Naive thymus-derived CD4-positive, alpha-beta T cell (primary cell): ENCODE measurements at places on chromosomes 16 and 17. TPM values are rescaled to one million over a fixed set of nuclear protein-coding genes. Genes with fewer than 3 reads are reported as not detected.

DNA sequence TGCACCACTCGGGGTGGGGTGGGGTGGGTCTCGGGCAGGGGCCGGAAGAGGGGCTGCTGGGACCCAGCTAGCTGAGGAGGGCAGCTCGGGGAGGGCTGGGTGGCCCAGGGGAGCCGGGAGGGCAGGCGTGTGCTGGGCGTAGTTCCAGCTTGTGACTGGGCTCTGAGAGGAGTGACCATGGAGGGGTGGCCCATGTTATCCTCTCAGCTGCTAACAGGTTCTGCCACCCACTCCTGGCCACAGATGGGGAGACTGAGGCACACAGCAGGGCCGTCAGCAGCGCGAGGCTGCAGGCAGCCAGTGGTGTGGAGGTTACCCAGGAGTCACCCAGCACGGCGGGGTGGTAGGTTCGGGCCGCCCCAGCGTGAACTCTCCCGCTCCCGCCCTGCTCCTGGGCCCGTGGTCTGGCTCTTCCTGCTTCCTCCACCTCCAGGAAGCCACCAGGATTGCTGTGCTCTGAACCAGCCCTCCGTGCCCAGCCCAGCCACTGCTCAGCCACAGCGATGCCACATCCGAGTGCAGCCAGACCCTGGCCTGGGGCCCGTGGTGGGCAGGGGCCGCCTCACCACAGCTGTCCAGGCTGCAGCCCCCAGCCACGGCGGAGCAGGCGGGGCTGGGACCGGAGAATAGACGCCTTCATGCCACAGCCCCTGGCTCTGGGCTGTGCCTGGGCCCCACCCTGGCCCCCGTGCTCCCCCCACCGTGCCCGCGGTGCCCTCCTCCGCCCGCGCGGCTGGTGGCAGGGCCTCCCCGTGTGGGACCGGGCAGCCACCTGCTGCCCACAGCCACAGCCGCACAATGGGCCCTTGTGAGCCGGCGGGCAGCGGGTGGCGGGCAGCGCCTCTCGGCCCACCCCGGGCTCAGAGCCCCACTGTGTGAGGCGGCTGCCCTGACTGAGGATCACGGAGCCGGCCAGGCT, 26.3 kb upstream of the SSTR5 start:
- no peak for DNase-seq

DNA sequence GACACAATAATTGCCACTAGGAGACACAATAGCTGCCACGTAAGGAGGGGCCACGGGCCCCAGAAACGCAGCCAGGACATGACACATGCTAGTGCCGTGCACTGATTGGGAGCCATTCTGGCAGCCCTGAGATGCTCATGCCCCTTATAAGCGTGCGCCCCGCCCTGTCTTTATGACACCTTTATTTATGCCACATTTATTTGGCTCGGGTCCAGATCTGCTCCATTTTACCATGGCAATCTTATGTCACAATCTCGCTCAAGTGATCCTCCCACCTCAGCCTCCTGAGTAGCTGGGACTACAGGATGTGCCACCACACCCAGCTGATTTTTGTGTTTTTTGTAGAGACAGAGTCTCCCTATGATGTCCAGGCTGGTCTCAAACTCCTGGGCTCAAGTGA, 43.8 kb upstream of the NF1 start:
- no peak for DNase-seq

DNA sequence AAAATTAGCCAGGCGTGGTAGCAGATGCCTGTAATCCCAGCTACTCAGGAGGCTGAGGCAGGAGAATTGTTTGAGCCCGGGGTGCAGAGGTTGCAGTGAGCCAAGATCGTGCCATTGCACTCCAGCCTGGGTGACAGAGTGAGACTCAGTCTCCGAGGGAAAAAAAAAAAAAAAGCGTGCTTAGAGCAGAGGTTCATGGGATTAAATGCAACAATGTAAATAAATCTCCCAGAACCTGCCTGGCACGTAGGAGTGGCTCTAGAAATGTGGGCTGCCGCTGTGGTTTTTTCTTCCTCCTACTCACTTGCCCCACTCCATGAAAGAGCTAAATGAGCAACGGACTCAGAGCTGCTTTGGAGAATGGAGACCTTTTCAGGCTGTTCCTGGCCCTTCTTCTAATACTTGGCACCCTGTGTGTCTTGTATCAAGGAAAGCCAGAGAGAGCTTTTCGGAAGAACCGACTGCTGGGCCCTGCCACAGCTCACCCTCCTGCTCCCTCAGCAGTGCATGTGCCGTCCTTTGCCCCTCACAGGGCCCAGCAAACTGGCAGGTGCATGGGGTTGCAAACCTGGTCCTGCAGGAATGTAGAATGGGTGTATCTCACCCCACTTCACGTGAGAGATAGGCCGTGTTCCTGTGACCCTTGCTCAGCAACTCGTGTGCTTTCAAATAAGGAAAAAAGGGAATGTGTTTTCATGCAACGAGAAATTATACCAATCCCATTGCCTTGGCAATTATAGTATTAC, 52.0 kb downstream of the LDHD start:
- DNase-seq = no peak

GRCh38 chr17:42347198-42347597, 41.0 kb downstream of the STAT3 start:
- DNase-seq = no peak

DNA sequence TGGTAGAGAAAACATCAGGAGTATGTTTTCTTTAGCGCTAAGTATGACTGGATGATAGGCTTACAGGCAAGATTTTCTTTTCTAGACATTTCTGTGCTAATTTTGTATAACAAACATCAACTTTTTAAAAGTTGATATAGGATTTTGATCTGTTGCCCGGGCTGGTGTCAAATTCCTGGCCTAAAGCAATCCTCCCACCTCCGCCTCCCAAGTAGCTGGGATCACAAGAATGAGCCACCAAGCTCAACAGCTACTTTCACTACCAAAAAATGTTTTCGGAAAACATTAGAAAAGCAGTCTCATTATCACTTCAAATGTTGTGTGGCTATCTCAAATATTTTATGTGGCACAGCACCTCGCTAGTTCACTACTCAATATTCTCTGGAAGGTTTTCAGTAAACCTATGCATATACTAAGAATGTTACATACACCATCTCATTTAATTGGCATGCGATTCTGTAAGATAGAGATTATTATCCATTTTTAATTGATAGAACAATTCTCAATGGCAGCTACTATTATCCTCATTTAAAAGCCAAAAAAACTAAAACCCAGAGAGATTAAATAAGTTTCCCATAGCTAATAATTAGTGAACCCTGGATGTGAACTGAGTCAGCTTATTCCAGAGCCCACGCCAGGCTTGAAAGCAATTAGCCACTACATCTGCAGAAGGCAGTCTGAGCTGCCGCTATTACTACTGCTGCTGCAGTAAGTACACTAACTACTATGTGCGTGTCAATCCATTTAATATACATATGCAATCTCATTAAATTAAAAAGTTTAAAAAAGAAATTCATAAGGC, 41.7 kb downstream of the CREBBP start:
- no peak for DNase-seq

DNA sequence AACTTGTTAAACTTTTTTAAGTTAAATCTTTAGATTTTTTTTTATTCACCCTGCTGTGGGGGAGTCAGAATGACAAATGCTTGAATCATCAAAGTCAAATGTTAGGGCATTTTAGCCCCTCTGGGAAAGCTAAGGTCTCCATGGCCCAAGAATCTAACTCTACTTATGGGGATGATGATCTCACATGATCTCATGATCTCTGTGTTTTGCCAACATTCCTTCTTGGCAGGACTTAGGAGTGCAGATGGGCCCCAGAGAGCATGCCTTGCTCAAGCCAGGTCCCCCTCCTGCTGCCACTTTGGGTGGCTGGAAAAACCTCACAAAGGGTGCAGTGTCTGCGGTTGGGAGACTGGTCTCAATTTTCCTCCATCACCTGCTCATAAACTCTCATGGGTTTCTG, 108.6 kb downstream of the PRKCB start:
- no peak for DNase-seq

GRCh38 chr17:38443356-38444031, 15.2 kb downstream of the ARHGAP23 start:
- no peak for DNase-seq

GRCh38 chr17:55694286-55694910, 28.3 kb downstream of the TMEM100 start:
- no peak for DNase-seq

DNA sequence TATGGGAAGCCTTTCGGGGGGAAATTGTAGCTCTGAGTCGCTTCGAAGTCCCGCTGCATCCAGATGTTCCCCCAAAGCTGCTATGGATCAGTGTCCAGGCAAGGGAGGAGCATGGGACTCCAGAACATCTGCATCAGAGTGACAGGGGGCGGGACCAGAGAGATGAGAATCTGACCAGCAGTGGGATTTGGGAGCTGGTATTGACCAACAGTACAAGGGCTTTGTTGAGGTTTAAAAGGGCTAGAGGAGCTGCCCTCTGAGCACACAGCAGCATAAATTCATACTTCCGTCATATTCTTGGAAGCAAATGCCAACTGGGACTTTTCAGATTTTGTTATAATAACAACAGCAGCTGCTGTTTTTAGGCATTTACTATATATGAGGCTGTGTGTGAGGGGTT, 10.6 kb downstream of the RBFOX1 start:
- no peak for DNase-seq

- DNase-seq = no peak
These were observed 74.5 kb upstream of the HSBP1 start for GRCh38 chr16:83733301-83733700.

DNA sequence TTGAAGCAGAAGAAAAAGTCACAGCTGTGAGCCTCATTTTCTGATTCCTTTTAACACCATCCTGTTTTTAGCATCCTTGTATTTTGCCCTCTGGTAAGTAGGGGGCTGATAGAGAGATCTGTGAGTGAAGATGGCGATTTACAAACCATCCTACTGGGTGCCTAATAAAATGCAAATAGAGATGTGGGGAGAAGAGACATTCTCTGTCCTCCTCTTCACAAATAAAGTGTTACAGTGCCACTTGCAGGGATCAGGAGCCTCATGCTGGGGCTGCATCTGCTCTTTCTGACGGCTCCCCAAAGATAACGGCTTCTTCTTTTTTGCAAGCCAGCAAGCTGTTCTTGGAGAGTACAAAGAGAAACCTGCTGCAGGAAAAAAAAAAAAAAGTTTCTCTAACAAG, 418.6 kb downstream of the TOX3 start:
- no peak for DNase-seq

- no peak for DNase-seq
These were observed 168.2 kb upstream of the TNRC6C start for GRCh38 chr17:77790143-77790829.

- no peak for DNase-seq
These were observed 19.8 kb upstream of the TIMP2 start for GRCh38 chr17:78944956-78945355.

DNA sequence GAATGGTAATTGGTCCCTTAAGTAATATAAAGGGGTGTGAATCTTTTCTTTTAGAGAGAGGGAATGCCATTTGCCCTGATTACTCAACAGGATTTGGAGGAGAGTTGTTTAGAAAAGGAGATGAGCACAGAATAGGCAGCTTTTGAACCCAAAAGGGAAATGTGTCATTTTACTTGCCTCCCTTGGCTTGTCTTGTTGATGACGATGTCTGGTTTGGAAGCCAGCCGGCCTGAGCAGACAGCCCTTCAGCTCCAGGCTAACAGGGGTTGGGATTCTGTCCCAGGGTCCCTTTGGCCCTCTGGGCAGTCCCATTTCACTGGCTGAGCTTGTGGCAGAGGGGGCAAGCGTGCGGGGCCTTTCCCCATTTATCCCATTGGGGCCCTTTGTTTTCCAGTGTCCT, 22.3 kb upstream of the PRKAR1A start:
- no peak for DNase-seq

GRCh38 chr16:65757064-65757463, 609.4 kb upstream of the CDH5 start:
- DNase-seq = no peak

DNA sequence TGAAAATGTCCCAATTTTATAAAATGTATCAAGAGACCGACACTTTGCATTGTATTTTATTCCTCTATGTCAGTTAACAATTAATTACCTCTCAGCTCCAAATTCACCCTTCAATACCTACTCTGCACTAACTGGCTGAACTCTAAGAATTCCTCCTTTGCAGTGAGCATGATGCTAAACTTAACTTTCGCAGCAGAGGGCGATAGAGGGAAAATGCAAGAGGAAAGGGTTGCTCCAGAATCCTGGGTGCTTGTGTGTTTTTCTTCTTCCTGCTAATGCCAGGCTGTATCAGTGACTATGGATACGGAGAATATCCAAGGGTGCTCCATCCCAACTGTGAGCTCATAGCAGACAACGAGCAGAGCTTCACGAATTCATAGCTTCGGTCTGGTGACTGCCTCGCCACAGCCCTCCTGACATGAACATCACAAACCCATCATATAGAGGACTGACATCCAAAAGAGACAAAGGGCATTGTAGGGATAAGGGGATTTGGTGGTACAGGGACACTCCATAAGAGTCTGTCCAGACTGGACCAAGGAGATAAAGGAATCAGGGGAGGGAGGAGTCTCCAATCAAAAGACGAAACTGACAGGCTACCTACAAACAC, 172.9 kb downstream of the STX8 start:
- no peak for DNase-seq

DNA sequence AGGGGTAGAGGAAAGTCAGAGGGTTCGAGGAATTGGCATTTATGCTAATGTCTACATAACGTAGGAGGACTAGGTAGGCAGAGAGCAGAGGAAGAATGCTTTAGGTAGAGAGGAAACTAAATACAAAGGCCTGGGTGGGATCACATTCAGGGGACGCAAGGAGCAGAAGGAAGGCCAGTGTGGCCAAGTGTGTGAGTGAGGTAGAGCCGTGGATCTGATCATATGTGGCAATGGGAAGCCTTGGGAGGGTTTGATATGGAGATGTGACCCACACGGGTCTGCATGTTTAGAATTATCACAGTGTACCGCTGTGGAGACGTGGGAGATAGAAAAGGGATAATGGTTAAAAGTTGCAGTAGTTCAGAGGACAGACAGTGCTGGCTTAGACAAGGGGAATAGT, 43.1 kb downstream of the HLF start:
- DNase-seq = no peak

GRCh38 chr17:74201250-74201649, 2.2 kb upstream of the RPL38 start:
- no peak for DNase-seq

Gene SLC35G3
- not detected in 2 replicates for total RNA-seq

Gene CCL1
- total RNA-seq = not detected

Gene CES3
- total RNA-seq = 0.93 TPM

Gene SMCR8
- 52.1 TPM for total RNA-seq

Gene PRDM7
- not detected for total RNA-seq

Gene ZNF19
- 4.7 TPM for total RNA-seq

Gene LGALS9
- total RNA-seq = 11.0 TPM

Gene ZNF689
- 6.8 TPM for total RNA-seq

Gene NPIPA7
- total RNA-seq = 2.3 TPM

Gene KCNAB3
- total RNA-seq = 11.8 TPM

Gene SYNRG
- total RNA-seq = 85.0 TPM

Gene FOXN1
- not detected for total RNA-seq

Gene CHRNE
- total RNA-seq = 0.34 and 0.46 TPM in 2 replicates

Gene STAT5A
- total RNA-seq = 153 TPM

Gene OTOA
- total RNA-seq = 0.16 TPM
